ENCODE measurements at places on chromosomes 2 and 18.

GRCh38 chr2:109468893-109469292, 144.9 kb downstream of the SEPTIN10 start:
- no peak for DNase-seq

GRCh38 chr2:20916604-20917286, 93.8 kb upstream of the LDAH start:
- DNase-seq, result no peak

GRCh38 chr2:180924063-180924462, 56.3 kb upstream of the UBE2E3 start:
- no peak for DNase-seq

- no peak for DNase-seq
Measured at GRCh38 chr2:18505703-18506341, 54.6 kb downstream of the RDH14 start.

GRCh38 chr18:61273533-61273932, 59.7 kb upstream of the CDH20 start:
- DNase-seq, result no peak

DNA sequence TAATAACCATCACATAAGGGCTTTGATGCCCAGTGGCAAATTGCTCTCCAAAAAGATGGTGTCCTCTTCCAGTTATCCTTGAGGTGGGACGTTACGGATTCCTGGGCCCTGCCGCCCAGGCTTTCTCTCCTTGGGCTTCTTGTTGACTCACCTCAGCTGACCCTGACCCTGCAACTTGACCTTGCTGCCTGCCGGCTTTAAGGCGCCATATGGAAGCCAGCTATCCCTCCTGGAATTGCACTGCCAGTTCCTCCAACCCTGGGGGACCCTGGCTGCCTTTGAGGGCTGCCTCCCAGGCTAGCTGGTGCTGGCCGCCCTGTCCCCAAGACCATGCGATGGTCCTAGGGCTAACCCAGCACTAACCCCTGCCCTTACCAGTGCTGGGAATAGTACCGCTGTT, 28.3 kb upstream of the B3GNT7 start:
- no peak for DNase-seq

DNA sequence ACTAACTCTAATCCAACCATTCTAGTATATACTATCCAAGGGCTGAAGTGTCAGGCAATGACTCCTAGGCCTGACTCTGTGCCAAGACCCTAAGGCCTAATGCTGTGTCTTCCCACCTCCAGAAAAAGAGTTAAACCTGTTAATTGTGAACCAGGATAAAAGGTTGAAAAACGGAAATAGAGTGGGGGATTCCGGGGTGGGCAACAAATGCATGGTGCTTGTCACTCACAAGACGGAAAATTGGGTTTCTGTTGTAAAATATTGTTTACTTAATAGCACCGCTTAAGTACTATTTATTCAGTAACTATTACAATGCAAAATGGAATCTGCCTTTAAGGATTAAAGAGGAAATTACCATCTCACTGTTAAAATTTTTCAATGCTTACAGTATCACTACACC, 3.2 kb downstream of the STK17B start:
- DNase-seq, result no peak

GRCh38 chr2:10923008-10923375, 11.3 kb downstream of the KCNF1 start:
- DNase-seq, result no peak

DNA sequence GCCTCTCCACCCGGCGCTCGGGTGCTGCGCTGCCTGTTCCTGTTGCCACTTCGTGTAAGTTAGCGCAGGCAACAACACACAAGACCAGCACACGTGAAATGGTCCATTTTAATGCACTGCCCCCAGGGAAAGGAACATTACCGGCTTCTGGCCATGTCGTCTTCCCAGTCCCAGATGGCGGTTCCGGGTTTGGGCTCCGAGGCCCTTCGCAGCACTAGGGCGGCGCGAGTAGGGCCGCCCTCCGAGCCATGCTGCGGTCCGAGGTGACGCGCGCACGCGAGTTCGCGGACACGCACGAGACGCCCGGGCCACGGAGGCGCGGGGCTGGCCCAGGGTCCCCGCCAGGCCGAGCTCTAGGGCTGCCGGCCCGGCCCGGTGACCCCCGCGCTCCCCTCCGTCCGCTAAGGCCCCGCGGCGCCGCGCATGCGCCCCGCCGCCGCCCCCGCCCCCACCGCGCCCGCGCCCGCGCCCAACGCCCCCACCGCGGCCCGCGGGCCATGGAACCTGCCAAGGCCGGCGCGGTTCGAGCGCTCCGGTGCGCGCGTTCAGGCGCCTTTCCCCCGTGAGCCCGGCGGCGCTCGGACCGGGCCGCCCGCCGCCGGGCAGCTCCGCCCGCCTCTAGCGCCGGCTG, 367 bp upstream of the ZNF236 start:
- DNase-seq, result peak; percentile 54

GRCh38 chr2:195038153-195038552, 618.9 kb upstream of the SLC39A10 start:
- no peak for DNase-seq

DNA sequence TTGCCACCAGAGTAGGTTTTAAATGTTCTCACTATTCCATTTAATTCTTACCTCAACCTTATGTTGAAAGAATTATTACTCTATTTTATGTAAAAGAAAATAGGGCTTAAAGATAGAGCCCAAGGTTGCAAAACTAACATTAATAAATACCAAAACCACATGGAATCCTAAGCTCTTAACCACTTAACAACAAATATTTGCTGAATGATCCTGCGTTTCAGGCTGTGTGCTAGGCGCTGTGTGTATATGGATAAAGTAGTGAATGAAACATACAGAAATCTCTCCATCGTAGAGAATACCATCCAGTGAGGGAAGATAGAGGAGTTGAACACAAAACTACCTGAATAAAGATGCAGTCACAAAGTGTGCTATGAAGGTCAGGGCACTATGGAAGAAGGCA, 485.1 kb downstream of the THSD7B start:
- no peak for DNase-seq

GRCh38 chr2:28956415-28956826, 24.7 kb upstream of the TOGARAM2 start:
- DNase-seq, result no peak

GRCh38 chr2:162926907-162927306, 88.3 kb upstream of the KCNH7 start:
- DNase-seq, result no peak

DNA sequence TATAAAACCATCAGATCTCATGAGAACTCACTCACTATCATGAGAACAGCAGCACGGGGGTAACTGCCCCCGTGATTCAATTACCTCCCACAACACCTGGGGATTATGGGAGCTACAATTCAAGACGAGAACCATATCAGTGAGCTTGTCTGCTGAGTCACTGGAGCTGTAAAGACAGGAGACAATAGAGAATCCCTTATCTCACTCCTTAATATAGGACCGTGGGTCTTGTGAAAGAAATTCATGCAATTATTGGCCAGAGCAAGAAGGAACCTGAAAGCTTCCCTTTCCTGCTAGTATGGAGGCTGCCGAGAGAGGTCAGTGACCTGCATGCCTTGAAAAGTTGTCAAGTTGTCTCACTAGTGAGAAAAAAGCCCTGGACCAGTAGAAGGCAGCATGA, 9.5 kb upstream of the TNFAIP6 start:
- no peak for DNase-seq

DNA sequence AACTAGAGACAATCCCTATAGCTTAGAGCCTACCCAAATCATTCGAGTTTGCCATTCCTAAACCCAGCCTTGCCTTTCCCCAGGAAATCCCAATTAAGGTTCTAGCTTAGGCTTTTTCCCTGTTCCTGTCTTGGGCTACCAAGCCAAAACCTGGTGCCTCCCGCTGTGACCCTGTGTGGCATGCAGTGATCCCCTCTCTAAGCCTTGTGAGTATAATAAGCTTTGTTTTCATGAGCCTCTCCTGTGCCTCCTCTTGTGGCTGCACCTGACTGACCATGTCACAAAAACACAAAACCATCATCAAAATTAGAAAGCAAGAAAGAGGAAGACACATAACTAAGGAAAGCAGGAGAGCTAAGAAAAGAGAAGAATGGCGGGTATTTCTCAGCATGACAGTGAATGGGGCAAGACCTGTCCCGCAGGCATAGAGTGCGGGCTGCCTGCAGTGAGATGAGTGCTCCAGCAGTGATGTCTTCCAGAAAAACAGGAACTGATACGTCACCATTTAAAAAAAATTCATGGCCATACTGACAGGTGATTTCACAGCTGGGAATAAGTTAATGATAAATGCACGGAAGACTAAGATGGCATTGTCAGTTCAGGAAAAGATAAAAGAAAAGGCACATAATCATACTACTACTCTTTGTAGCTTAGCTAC, 9.2 kb upstream of the PAIP2B start:
- no peak for DNase-seq

DNA sequence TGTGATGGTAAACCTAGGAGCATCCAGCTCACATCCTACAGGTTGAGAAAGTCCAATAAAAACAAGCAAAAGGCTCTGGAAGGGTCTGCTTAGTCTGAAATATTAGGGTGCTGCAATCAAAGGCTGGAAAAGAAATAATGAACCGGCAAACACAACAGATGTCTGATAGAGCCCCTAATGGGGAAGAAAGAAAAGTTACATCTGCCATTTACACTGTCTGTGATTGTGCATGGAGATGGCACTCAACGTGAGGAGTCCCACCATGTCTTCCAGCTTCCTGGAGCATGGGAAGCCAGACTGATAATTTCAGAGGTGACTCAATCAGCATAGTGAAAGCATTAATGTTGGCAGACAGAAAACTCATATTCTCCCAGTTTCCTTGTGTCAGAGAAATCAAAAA, 307.8 kb downstream of the EPHA4 start:
- DNase-seq, result no peak

- DNase-seq, result no peak
Measured at GRCh38 chr2:238847841-238848690, at the start of gene TWIST2. TWIST2 (plus strand) TSS chr2:238848085; CDS start chr2:238848216, 131 bp downstream.

DNA sequence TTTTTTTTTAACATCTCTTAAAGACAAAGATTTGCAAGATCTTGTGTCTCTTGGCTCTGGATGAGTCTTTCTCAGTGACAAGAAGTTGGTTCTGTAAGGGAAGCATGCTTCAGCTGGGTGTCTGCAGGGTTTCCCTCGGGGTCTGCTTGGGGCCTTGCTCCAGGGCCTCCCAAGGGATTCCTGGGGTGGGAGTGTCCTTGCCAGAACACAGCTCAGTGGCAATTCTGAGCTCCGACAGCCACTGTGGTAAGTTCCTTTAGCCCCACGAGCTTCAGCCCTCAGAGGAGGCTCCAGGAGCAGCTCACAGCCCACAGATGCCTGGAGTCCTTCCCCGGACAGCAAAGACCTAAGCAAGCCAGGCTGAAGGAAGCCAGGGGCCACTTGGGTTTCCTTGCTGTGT, 52.4 kb downstream of the EMX1 start:
- DNase-seq, result no peak
